Vagina (tissue), 2 donors: ENCODE measurements at places on chromosomes 6 and 20. TPM values are rescaled to one million over a fixed set of nuclear protein-coding genes. Genes with fewer than 3 reads are reported as not detected.

DNA sequence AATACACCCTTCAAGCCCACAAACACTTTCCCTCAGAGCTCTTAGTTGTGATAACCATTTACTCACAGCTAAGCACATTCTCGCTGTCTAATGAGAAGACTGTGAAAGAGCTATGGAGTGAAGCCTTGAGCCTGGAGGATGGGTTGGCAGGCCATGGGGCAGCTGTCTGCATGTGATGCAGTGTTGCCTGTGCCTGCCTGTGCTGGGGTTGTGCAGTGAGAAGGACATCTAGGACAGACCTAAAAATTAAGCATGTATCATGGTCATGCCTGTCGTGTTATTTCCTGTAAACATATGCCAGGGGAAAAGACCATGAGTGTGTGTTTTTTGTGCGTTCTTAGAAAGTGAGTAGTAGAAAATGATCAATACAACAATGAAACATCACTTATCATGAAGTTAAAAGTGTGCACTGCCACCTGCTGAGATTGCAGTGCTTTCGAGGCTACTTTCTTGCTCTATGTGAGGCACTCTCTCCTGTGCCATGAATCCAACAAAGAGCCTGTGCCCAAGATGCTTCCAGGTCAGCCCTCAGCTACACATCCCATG is 8.1 kb upstream of the ZC3H12D start:
- no peak for DNase-seq

- no peak for DNase-seq
These were observed 220.7 kb upstream of the NOX3 start for GRCh38 chr6:155676346-155676745.

GRCh38 chr6:139883776-139884175 is 509.3 kb upstream of the CITED2 start:
- no peak for DNase-seq

DNA sequence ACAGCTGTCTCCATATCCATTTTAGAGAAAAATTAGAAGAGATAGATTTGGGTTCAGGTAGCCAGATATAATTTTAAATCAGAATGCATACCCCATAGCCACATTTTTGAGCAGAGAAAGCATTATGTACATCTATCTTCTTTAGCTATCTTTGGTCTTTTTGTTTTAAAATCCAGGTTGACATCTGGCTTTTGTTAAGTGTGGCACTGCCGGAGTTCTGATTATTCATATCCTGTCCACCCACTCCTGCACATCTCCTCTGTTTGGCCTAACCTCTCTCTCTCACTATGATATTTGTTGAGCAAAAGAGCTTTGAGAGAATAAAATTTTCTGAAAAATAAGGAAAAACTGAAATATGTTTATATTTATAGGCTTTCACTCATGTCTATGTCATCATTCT is 189.7 kb downstream of the PACRG start:
- no peak for DNase-seq

GRCh38 chr20:7426890-7427496 is 513.3 kb downstream of the HAO1 start:
- no peak for DNase-seq

Gene PRSS35
- total RNA-seq, result not detected
